Activated CD4-positive, alpha-beta T cell treated with anti-CD3 and anti-CD28 coated beads for 48 hours (primary cell): ENCODE measurements at places on chromosomes 16 and 17.

DNA sequence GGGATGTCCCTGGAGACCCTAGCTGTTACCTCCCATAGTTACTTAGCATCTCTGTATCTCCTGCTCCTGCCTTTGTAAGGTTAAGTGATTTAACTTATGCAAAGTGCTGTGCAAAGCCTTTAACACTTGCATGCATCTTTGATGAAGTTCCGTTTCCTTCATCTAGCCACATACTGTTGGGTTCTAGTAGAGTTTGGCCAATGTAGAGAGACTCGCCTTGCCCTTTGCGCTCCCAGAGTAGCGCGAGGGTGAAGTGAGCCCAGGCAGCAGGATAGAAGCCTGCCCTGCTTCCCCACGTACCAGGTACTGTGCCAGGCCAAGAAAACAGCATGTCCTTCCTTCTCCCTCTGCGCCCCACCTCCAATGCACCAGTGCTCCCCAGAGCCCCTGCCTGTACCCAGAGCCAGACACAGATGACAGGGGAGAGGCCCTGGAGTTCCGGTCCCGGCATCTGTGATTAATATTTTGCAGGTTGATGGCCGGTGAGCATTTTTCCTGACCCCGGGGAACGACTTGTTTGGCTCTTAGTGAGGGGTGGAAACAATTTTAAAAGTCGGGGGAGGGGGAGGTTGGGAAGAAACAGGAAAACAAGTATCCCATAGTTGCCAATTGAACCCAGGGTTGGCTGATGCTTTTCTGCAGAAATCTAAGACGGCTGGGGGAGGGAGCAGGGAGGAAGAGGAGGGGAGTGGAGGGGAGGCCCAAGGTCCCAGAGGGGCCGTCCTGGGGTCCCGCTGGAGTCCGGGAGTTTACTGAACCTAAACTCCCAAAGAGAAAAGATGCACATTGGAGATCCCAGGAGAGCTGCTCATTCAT, 13.1 kb upstream of the CDC42EP4 start:
- no peak for DNase-seq

GRCh38 chr16:8075271-8075670, 515.0 kb downstream of the TMEM114 start:
- DNase-seq = no peak

GRCh38 chr16:65737831-65738230, 616.0 kb upstream of the CDH11 start:
- DNase-seq = no peak

DNA sequence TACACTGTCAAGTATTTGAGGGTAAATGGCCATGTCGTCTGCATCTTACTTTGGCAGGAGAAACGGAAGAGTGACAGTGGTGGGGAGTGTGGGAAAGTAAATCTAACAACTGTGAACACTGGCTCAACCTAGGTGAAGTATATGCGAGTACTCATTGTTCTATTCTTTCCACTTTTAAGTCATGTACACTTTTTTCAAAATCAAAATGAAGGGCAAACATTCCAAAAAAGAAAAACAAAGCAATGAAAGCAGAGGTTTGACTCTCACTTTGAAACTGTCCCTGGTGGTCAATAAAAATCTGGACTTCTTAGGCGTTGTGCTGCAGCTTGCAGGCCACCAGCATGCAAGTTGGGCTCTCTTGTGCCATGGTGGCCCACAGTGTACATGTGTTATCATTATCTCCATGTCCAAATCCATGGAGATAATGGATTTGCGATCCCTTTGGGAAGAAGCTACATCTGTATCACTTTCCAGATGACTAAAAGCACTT, 32.7 kb downstream of the STAT5B start:
- DNase-seq = no peak

DNA sequence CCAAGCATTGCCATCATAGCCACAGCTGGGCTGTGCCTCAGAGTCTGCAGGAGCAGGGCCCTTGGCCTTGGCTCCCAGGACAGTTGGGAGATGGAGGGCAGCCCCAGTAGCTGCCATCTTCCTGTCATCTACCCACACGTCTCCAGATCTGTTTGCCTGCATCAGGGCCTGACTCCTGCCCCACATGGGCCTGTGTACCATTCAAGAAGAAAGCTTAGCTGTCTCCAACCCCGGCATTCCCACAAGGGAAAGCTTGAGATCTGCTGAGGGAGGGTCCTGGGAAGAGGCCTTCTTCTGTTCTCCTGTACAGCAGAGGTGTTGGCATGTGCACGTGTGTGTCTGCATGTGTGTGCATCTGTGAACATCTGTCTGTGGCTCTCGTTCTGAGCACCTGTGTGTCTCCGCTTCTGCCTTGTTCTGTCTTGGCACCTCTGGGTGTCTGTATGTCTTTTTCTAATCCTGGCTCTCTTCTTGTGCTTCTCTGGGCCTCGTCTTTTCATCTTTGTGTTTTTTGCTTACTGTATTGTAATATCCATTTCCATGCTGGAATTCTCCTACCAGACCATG, 122.2 kb downstream of the MRM1 start:
- no peak for DNase-seq

- no peak for DNase-seq
Observed at GRCh38 chr17:81328978-81329926, 34.1 kb upstream of the SLC38A10 start.

DNA sequence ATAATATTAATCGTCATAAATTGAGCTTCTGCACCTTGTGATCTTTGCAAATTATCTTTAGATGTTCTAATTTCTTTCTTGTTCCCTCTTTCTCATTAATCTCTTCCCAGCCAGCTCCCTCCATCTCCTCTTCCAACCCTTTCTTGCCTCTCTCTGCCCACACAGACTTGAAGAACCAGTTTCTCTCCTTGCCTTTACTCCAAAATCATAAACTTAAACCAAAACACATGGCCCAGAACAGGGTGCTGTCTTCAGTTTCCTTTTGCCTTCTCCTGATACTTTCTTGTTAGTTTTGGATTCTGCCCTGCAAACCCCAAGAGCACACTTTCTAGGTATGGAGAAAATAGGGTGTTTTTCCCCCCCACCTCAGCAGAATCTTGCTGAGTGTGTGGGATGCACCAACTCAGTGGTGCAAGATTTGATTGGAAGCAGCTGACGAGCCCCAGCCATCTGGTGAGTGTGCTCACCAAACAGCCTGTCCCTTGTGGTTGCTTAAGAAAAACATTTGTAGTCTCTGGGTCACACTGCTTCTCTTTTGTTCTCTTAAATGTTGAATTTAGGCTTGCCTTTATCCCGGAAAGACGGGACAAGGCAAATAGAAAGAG, 175.8 kb upstream of the MAF start:
- DNase-seq = no peak

DNA sequence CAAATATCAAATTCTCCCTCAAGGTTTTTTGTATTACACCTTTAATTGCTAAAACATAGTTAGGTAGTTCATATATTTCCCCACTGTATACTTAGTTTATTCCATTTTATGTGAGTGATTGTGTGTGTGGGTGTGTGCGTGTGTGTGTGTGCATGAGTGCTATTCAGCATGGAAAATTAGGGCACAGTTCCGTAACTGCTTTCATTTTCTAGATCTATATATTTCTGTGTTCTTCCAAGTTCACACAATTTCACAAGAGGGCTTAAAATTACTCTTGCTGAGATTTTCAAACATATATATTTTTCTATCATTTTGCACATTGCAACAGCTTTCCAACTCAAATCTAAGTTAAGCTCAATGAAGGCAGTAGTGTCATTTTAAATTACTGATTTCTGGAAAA, 782.9 kb upstream of the SOX9 start:
- DNase-seq = no peak

GRCh38 chr17:57724026-57724728, 20.9 kb downstream of the CCDC182 start:
- no peak for DNase-seq

GRCh38 chr17:74960570-74961342, 11.8 kb downstream of the HID1 start:
- peak; percentile 80 for DNase-seq

- peak; percentile 73 for DNase-seq
Observed at GRCh38 chr17:7029659-7030058, 6.2 kb upstream of the SLC16A13 start.

- no peak for DNase-seq
Observed at GRCh38 chr17:21160401-21160800, 33.6 kb downstream of the DHRS7B start.

DNA sequence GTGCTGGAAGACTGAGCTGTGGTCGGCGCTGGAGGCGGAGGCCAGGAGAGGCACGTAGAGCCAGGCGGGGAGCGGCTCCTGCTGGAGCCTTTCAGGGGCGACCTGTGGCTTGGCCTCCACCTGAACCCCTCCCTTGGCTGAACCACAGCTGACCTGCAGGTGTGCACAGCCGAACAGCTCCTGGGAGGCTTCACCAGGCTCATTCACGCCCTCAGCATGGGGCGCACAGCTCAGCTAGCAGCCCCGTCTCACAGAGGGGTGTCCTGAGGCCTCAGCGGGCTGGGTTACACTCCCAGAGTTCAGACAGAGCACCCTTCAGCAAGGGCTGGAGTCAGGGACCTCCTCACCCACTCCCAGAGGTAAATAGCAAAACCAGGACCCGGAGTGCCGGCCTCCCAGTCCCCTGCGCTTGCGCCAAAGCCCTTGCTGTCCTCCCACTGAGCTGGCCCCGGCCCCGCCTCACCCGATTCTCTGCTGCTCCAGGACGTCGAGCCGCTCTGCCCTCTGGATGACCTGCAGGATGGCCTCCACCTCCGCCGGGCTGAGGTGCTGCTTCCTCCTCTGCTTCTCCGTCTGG, 31.7 kb downstream of the RPH3AL start:
- no peak for DNase-seq

- no peak for DNase-seq
Observed at GRCh38 chr16:11159282-11159681, 96.7 kb downstream of the SOCS1 start.

DNA sequence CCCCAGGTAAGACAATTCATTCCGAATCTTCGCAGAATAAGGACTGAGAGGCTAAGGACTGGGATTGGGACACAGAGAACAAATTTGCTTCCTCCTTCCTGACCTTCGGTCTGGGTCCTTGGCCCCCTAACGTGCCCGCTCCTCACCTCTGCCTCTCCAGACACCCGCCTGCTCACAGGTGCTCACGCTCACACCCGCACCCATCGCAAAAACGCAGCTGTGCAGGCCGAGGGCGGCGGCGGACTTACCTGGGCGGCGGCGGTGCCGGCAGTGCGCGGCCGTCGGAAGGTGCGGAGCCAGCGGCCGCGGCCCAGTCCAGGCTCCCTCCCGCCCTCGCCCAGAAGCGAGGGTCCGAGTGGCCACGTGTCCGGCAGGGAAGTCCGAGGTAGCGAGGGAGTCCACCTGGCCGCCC, 7.1 kb upstream of the HOXB9 start:
- DNase-seq = no peak

GRCh38 chr16:63617990-63618763, 1503.7 kb downstream of the CDH11 start:
- no peak for DNase-seq

DNA sequence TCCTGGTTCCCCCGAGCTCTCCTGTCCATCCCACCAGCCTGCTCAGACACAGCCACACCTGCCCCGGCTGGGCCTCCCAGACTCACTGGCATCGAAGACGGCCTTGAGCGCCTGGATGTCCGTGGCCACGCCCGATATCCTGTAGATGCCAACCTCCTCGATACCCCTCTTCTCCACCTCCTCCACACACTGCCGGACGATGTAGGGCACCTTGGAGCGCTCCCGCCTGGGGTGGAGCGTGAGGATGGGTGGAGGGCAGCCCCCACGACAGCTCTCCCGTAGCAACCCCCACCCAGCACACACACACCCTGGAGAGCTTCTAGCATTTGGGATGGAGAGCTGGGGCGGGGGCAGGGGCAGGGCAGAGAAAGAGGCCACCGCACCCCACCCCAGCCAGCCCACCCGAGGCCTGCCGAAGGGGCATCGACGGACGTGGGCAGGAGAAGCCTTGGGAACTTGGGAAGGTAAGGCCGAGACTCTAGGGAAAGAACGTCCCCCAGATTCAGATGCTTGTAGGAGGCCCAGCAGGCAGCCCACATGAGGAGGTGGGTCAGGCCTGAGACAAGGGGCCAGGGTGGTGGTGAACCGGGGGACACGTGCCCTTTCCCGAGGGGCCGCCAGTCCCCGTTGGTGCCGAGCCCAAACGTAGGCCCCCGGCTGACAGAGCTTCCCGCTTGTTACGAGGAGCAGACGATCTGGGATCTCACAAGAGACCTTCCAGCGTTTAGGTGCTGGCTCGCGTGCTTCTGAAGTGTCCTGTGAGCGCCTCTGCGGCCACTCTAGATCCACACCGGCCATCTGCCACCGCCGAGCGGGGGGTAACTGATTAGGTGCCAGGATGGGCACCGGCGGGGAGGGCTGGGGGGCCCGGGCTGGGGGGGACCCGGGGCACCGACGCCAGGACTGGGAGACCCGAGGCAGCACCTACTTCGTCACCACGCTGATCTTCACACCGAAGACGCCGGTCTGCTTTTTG, 15.1 kb downstream of the TIMM22 start:
- DNase-seq = no peak

GRCh38 chr17:28552176-28552999, at the start of gene UNC119:
Gene UNC119 (minus strand): TSS chr17:28552624. CDS start chr17:28552557, 67 bp downstream.
- DNase-seq = peak; percentile 83

DNA sequence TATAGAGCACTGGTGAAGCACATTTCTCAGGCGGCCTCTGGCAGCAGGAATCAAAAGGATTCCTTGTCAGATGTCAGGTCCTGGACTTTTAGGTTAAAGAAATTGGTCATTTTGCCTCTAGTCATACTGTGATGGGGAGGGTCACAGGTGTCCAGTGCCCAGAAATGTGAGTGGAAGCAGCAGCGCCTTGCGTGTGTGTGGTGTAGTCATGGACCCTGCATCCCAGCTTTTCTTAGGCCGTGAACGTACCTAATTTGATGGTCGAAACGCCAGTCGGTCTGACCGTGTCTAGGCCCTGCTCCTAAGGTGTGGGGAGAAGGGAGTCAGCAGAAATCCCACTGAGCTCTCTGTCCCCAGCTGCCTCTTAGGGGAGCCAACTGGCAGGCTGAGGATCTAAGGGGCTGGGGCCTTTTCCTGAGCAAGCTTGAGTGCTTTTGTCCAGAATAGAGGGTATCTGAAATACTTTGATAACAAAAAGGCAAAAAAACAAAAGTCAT, 32.0 kb downstream of the POLR3E start:
- no peak for DNase-seq

- DNase-seq = peak; percentile 44
Observed at GRCh38 chr16:11312718-11313492, 31.8 kb upstream of the PRM1 start.

DNA sequence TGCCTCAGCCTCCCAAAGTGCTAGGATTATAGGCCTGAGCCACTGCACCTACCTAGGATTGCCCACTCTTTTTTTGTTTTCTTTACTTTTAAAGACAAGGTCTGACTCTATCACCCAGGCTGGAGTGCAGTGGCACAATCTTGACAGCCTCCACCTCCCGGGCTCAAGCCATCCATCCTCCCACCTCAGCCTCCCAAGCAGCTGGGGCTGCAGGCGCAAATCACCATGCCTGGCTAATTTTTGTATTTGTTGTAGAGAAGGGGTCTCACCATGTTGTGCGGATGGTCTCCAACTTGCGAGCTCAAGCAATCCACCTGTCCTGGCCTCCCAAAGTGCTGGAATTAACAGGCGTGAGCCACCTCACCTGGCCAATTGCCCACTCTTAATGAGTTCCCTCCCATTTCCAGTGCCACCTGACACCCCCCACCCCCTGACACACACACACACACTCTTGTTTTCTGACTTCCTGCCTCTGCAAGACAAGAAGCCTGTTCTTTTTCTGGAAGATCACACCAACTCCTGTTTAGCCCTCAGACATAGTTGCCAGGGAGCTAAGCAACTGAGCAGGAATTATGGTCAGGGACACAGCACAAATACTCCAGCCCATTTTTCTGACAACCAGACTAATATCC, 2.6 kb downstream of the OVCA2 start:
- DNase-seq = no peak

- DNase-seq = no peak
Observed at GRCh38 chr16:17339764-17340541, 130.8 kb downstream of the XYLT1 start.

- no peak for DNase-seq
Observed at GRCh38 chr17:39999067-39999466, 16.2 kb upstream of the CSF3 start.
